ENCODE measurements at places on chromosomes 2 and 18.

DNA sequence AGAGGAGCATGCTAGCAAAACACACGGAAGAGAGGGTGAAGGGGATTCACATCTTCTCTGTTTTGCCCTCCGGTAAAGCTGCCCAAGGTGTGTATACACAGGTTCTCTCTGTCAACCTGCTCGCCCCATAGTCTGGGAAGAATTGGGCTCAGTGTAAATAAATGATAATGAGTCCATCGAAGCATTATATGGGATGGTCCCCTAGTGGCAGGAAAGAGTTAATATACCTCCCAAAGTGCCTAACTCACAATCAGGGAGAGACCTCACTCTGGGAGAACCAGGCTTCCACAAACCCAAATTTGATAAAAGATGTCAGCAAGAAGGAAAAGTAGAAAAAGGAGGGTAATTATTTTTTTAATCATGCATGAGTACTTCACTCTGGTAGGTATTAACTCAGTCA lies 262.2 kb upstream of the ZNF521 start:
- no peak for DNase-seq

GRCh38 chr2:6724605-6725140 lies 141.0 kb downstream of the CMPK2 start:
- DNase-seq = no peak

GRCh38 chr2:28624793-28625701 lies 126.6 kb upstream of the PPP1CB start:
- DNase-seq = no peak

DNA sequence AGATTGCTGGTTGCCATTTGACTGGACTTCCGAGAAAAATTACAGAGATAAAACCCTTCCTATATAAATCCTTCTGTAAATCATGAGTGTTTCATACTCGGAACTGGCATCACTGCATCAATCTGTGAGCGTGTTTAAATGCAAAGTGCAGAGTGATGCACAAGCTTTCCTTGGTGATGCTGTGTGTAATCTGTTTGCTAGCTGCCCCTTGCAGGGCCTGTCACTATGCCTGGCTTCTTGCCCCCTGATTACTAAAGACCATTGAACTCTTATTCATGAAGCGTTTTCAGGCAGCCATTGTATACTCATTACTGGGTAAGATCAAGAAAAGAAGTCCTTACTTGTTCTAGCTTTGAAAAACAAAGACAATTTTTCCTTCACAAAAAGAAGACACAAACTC lies 266.9 kb upstream of the FANCL start:
- no peak for DNase-seq

- DNase-seq = no peak
These were observed 144.8 kb downstream of the ZNF804A start for GRCh38 chr2:184743096-184743495.

- DNase-seq = no peak
These were observed 13.8 kb downstream of the MAPK4 start for GRCh38 chr18:50573679-50574078.

DNA sequence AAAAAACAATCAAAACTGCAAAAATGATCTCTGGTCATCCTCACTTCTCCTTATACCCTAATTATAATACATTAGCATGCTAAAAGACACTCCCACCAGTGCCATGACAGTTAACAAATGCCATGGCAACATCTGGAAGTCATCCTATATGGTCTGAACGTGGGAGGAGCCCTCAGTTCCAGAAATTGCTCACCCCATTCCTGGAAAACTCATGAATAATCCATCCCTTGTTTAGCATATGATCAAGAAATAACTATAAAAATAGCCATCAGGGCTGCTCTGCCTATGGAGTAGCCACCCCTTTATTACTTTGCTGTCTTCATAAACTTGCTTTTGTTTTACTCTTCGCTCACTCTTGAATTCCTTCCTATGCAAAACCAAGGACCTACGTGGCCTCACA lies 5.7 kb upstream of the C2orf80 start:
- DNase-seq = no peak

- DNase-seq = no peak
These were observed 123.1 kb upstream of the HDAC4 start for GRCh38 chr2:239523954-239524330.

- DNase-seq = no peak
These were observed 26.2 kb upstream of the MGAT5 start for GRCh38 chr2:134227666-134228065.

- DNase-seq = no peak
These were observed 1.2 kb downstream of the ATG9A start for GRCh38 chr2:219228041-219228910.

DNA sequence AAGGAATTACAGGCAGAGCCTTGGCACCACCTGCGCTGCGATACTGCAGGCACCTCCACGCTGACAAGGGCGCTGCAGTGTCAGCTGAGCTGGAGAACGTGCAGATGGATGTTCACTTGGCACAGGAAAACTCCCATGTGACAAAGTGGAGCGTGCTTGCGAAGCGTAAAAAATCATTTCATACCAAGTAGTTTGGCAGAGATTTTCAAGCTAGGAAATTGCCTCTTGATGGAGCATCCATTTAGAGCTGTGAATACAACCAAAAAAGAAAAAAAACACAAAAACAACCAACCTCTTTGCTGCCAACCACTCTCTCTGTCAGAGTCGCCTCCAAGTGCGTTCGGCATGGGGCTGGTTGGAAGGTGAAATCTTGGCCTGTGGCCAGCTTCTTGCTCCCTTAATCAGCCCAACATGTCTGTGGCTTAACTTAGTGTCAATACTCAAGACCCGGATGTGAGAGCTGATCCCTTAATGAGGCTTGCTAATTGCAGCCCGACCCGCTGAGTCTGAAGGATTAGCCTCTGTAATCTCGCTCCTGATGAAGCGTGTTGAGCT lies 38.1 kb downstream of the ACOXL start:
- no peak for DNase-seq

DNA sequence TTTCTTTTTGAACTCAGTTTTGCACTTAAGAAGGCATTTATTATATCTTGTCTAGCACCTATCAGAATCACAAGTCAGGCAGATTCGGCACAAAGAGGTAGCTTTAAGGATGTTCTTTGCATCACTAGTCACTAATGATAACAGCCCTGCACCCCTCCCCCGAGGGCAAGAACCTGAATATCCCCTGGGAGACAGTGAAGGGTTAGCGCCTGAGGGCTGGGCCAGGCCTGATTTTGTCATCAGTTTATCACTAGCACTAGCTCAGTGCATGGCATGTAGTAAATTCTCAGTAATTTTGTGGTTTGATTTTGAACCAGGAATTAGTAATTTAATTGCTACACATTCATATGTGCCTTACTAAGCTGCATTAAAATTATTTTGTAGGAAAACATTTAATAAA lies 23.9 kb upstream of the HS6ST1 start:
- DNase-seq = no peak

DNA sequence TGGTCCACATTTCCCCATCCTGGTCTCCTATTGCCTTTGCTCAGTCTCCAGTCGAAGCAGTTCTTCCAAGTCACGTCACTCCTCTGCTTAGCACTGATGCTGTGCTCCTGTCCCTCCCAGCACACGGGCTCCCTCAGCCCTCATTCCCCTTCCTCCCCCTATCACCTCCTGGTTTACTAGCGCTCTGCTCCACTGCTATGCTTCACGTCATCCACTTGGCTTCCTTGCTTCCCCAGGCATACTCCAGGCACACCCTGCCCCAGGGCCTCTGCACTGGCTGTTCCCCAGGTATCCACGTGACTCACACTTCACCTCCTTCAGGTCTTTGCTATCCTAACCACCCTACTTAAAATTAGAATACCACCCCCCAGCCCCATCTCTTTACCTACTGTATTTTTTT lies 269.3 kb downstream of the GLI2 start:
- no peak for DNase-seq

- no peak for DNase-seq
These were observed 289.6 kb downstream of the METTL4 start for GRCh38 chr18:2281523-2282199.

DNA sequence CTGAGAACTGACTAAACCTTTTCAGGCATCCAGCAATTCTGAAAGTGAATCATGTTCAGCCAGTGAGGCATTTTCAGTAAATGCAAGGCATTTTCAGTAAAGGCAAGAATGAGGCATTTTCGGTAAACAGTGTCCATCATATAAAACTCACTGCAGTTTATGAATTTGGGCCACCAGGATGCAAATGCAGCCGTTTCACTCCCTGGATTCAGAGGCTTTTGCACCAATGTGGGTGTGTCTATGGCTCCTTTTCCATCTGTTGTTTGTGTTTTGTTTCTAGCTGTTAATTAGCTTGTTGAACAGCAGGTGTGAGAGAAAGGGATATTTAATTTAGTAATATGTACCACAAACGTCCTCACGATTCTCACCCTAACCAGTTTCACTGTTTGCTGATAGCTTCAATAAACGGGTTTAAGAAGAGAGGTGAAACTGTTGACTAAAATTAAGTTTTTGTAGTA lies 116.3 kb upstream of the PGAP1 start:
- DNase-seq = no peak

DNA sequence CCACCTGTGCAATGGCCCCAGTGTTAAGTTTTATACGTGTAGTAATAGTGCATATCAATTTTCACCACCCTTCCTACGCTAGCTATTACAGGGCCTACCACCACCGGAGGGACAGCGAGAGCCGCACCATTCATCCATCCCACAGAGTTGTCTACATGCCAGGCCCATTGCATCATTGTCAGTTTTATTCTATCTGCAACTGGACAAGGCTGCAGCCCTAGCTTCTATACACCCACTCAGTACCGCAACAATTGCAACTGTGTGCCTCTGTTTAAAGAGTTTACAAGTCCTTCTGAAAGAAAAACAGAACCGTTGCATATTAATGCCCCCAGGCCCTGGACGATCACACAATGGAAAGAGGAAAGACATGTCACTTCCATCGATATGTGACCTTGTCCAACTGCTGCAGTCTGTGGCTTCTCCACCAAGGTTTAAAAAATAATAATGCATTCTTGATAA lies 58.6 kb downstream of the ZEB2 start:
- no peak for DNase-seq

GRCh38 chr18:79603321-79604204 lies 76.0 kb upstream of the CTDP1 start:
- DNase-seq = no peak

DNA sequence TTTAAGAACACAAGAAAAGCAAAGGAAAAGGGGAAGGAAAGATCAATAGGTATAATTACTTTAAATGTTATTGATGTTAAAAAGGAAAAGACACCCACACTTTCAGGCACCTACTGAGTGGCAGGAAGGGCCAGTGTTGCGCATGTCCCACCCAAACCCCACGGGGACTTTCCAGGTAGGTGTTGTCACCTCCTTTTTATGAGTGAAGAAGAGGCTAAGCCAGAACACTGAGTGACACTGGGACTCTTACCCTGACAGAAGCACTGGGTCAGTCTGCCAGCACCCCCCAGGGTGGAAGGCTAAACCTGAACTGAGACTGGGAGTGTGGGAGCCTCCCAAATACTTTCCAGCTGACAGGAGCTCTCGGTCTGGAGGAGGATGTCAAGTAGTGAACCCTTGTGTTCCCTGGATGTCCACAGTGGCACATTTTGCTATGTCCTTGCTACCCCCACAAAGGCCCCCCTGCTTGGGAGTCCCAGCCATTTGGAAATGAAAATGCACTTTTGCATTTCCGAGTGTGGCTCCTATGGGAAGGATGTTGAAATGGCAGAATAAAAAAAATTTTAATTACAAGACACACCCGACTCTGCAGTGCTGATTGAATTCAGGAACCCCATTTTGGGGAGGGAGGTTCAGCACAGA lies 90.9 kb upstream of the SMAD2 start:
- DNase-seq = no peak

- DNase-seq = no peak
These were observed 45.3 kb upstream of the NARS1 start for GRCh38 chr18:57666818-57667497.

GRCh38 chr18:32905651-32906050 lies 132.8 kb upstream of the KLHL14 start:
- no peak for DNase-seq
